AG10803 (cell line): ENCODE measurements at places on chromosomes 12 and 14.

- DNase-seq, result no peak
These were observed 142.7 kb downstream of the BCL11B start for GRCh38 chr14:99129211-99129696.

DNA sequence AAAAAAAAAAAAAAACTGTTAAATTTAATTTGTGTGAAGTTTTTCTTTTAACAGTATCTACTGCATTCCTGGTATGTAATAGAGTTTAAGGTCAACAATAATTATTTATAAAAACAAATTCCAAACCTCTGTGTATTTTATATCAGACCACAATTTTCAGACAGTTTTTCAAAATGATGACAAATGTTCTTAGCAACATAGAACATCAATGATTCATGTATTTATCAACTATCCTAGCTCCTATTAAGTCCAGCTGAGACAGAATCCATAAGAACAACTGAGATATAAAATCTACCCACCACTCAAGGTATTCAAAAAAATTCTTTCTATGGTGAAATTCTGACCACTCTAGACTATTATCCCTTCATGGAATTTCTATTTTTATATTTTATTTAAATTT is 144.5 kb downstream of the EPS8 start:
- DNase-seq, result no peak

DNA sequence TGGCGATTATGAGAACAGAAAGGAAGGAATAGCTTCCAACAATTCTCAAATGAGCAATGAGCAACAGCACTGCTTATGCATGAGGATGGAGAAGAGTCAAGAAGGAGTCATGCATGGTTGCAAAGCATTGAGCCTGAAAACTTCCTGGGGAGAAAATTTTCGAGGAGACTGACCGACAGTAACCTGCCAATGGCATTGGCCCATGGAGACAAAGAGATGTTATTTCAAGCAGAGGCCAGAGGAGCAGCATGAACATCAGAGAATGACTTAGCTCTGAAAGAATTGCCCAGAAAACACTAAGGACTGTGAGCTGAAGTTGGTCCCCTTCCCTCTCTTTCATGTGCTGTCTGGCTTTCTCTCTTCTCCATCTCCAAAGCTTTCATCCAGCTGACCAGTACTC is 343.4 kb downstream of the ADAMTS20 start:
- no peak for DNase-seq

DNA sequence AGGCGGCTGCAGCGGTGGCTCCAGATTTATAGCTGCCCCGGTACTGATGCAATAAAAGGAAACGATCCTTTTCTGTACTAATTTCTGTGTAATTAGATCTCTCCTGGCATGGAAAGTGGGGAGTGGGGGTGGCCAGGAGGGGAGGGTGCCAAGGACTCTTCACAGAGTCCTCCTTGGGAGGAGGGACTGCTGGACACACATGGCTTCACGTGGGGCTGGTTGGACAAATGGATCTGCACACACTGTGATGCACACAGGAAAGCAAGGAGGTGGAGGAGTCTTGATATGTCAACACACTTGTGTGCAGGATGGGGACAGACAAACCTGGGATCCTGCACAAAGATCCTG is 23.8 kb upstream of the ATP5MC2 start:
- DNase-seq, result peak; percentile 8

GRCh38 chr14:52863334-52863700 is 71.9 kb upstream of the GNPNAT1 start:
- DNase-seq, result no peak

DNA sequence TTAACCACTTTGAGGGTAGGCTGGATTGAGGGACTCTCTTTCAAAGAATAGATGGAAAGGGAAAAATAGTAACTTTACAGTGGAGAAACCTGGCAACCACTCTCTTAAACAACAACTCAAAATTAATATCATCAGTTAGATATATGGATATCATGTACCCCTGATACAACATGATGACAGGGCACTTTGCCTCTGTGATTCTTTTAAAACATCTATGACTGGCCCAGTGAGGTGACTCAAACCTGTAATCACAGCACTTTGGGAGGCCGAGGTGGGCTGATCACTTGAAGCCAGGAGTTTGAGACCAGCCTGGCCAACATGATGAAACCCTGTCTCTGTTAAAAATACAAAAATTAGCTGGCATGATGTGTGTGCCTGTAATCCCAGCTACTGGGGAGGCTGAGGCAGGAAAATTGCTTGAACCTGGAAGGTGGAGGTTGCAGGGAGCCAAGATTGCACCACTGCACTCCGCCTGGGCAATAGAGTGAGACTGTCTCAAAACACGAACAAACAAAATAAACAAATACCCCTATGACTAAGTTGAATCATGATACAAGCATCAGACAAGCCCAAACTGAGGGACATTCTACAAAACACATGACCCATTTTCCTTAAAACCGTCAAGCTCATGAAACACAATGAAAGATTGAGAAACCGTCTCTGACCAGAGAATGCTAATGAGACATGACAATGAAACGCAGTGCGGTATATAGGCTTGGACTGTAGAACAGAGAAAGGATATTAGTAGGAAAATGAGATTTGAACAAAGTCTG is 26.4 kb upstream of the SLC7A8 start:
- no peak for DNase-seq

GRCh38 chr12:2295941-2296461 is 243.2 kb downstream of the CACNA1C start:
- DNase-seq, result peak; percentile 66
